ENCODE measurements at places on chromosomes 4 and X.

GRCh38 chr4:134585972-134586371 is 384.4 kb upstream of the PABPC4L start:
- DNase-seq: no peak

- peak; percentile 3 for DNase-seq
Observed at GRCh38 chr4:6974138-6974848, 64.7 kb downstream of the TBC1D14 start.

DNA sequence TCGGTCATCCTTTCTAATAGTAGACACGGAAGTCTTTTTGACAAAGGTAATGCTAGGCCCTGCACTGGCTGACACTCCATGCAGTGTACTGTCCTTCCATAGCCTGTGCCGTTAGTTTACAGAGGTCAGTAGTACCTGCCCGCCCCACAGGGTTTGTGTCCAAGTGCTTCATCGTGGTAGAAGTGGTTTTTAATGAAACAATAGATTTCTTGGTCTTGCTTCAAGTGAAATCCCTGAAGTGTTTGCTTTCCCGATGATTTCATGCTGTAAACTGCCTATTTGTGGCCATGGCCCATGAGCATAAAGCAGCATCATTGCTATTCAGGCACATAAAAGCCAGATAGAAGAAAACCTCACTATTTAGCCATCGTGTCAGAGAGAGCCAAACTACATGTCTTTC is 139.3 kb downstream of the GPR143 start:
- peak; percentile 43 for DNase-seq

- no peak for DNase-seq
Observed at GRCh38 chrX:71917621-71918343, 7.1 kb downstream of the NHSL2 start.

DNA sequence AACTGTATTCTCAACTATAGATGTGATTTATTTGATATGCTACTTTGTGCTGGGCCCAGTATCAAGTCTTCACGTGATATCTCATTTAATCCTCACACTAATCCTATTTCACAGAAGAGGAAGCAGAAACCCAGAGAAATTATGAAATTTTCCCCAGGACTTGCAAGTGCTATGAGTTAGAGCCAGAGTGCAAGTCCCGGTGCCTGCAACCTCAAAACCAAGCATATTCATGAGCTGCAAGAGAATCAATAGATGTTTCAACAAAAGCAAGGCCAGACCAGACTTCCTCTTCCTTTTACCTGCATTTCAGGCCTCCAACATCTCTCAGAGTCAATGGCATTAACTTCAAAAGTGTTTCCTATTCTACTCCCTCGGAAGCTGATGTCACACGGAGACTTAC is 92.2 kb upstream of the GATB start:
- no peak for DNase-seq

DNA sequence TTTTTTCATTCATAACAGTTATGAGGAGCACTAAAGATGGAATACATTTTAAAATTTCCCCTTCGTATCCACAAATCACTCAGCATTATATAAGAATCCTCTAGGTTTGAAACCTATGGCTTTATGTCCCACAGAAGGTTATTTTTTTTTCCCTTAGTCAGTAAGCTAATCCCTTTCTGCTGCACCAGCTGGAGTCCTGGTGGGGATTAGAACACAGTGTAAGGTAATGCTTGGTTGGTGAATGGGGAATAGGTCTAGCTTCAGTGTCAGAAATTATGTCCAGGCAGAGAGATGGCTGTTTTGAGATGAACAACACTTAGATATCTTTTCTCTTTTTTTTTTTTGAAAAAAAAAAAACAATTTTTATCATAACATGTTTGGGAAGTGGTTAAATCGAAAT is 116.6 kb downstream of the RASGEF1B start:
- DNase-seq: no peak

GRCh38 chr4:148397771-148398170 is 44.4 kb downstream of the NR3C2 start:
- no peak for DNase-seq

DNA sequence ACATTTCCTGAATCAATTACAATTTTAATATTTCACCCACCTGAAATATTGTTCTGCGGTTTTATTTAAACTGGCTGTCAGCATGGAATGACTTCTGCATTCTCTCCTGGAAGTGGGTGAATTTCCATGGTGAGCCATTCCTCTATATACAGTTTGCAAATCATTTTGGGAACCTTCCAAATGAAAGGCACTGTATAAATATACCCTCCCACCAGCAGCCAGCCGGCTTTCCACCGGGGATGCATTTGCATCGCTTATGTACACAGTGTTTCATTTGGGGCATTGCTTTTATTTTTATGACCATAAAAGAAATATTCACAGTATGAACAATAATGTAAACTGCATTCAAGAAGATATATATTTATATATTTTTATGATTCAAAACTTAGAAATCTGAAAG is 4.7 kb upstream of the IL1RAPL1 start:
- DNase-seq: no peak

GRCh38 chrX:23805389-23805788 is 22.4 kb downstream of the SAT1 start:
- DNase-seq: no peak

GRCh38 chrX:39396358-39396995 is 595.2 kb downstream of the MID1IP1 start:
- peak; percentile 36 for DNase-seq

DNA sequence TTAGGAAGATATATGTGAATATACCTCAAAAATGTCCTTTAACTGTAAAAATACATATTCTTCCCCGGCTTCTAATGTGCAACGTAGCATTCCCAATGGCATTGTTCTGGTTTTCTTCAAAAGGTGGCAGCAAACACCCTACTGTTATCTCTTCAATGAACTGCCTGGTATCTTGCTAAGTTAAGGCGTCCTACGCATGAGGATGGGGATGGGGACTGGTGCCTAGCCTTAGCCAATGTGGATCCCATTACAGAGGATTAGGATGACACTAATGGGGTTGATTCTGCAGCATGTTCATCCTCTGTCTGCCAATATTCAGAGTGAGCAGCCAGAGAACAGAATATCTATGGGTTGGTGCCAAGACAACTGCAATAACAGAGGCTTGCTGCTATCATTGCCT is 334.9 kb upstream of the ADGRL3 start:
- no peak for DNase-seq

DNA sequence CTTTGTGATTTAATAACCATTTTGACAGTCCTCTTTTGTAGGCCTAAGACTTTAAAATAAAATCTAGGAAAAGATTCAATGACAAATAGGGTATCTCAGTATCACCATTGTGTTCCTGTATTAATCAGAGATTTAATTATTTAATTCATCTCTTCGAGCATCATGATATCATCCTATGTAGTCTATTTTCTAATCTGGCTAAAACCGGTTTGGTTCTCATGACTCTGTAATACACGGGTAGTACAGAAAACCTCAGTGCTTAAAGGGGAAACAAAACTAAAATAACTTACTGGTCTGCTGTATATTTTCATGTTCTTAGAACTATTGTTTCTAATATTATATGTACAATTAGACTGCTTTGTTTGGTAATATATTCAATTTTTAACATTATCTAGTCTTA is 23.7 kb upstream of the FBXW7 start:
- no peak for DNase-seq

- DNase-seq: no peak
Observed at GRCh38 chrX:50853399-50853798, 39.4 kb upstream of the SHROOM4 start.

DNA sequence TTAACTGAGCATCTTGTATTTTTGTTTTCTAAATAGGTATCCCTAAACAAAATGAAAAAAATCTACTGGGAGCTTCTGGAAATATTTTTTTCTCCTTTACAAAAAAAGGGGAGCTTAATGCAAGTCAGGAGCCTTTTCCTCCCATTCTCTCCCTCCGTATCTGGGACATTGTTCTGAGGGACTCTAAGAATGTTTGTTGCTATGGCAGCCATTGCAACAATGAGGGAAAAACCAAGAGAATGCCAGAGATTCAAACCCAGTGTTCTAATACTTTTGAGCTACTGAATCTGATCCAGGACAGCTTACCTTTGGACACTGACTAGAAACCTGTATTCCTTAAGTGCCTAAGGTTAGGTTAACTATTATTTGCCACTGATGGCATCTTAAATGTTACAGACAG is 485.7 kb upstream of the HS3ST1 start:
- DNase-seq: no peak

GRCh38 chr4:54439831-54440243 is 210.7 kb downstream of the PDGFRA start:
- DNase-seq: no peak

- DNase-seq: no peak
Observed at GRCh38 chr4:137685357-137685756, 153.1 kb upstream of the PCDH18 start.

GRCh38 chr4:105050896-105051295 is 95.8 kb upstream of the TET2 start:
- no peak for DNase-seq

DNA sequence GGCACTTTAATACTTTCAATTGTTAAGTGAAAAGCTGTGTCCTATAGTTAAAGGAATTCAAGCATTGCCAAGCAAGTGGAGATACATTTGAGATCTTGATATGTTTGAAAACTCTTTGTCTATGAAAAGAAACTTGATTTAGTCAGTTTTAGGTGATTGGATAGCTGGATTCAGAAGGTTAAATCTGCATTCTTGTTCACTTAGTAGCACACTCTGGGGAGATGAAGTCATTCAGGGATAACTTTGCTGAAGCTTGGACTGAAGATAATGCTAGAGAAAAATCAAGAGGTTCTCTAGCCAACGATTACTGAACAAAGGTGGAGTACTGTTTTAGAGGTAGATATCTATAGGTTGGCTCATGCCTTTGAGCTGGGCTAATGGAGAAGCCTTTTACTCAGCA is 90.6 kb downstream of the DCAF8L2 start:
- DNase-seq: no peak

DNA sequence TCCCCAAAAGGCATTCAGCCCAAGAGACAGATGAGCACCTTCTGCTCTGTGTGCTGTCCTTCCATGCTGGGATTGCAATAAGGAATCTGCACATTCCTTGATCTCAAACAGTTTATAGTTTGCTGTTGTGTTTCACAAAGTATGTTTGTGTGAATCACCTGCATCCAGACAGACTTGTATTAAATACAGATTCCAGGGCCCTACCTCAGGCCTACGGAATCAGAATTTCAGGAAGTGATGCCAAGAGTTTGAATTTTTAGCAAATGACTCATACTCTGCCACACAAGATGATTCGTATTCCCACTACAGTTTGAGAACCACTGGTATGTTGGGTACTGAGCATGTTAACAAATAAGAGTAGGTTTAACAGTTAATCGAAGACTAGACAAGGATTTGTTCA is 7.0 kb downstream of the VAMP7 start:
- no peak for DNase-seq

DNA sequence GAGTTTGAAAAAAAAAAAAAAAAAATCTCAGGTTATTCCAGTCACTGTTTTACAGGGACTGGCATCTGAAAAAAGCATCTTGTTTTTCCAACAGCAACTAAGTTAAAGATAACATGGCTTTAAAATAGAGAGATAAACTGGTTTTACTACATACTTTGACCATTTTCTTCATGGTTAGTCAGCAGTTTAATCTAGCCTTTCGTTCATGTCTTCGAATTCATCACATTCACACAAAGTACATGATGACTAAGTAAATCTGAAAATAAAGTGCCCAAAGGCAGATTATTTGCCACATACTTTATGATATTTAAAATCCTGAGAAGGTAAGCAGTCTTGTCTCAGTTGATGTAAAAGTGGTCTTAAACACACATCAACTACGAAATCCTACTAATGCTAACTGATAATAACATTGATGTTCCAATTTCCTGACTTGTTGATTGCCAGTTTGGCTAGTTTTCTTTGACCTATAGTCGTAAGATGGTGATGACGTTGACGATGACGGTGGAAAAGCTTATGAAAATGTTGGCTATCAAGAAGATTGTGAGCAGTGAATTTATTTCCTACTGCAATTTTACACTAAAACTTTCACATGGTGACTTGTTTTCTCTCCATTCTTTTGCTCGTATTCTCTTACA is 540.5 kb upstream of the BOD1L1 start:
- no peak for DNase-seq

DNA sequence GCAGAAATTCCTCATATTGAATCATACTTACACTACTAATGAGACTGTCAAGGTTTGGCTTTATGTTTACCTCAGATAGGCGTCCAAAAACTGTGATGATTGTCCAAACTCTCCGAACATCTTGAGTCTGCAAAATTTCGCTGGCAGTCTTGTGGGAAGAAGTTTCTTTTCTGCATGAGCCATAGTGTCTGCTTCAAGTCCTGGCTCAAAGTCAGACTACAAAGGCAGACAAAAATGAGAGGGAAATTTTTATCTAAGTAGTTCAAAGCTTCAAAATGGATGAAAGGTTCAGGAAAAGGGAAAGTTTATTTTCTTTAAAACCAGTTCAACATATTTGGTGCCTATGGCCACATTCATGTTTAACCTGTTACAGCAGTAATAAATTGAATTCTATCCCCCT is 40.7 kb downstream of the PALLD start:
- DNase-seq: no peak

DNA sequence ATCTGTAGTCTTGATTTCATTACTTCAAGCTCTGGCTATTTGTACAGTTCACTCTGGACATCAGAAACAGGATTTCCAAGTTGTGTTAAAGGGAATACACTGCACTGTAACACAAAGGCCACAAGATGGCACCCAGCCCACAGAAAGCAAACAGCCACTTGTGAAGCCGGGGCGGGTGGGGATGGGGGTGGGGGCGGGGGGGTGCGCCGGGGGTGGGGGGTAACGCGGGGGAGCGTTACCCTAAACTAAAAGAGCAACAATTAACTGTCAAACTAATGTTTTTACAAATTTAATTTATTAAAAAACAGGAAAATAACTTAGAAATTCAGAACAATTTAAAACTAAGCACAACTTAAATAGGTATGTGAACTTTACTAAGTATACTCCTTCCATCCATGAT is 27.3 kb downstream of the PRDX4 start:
- peak; percentile 3 for DNase-seq

DNA sequence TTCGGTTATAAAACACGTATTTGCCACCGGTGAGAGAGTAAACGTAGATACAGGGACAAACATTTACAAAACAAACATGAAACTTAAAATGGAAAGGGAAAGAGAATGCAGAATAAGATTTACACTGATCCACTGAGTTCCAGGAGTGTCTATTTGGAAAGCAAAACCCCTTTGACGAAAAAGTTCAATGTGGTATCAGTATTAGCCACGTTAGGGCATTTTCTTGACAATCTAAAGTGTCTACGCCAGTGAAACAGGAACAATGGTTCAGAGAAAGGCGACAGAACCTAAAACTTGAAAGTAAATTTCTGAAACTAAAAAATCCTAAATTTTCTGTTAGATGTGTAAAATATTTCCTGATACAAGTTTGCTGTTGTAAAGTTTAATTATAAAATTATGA is 278.5 kb upstream of the TENM3 start:
- DNase-seq: no peak
